ENCODE measurements at places on chromosomes 2 and 18. TPM values are rescaled to one million over a fixed set of nuclear protein-coding genes. Genes with fewer than 3 reads are reported as not detected.

APLF gene
- total RNA-seq = 9.9 TPM

PAIP2B gene
- 74.5 TPM for total RNA-seq

IL36RN gene
- not detected for total RNA-seq

DYSF gene
- 50.8 TPM for total RNA-seq

ERBB4 gene
- 72.6 TPM for total RNA-seq

ALPG gene
- not detected for total RNA-seq

GRCh38 chr18:30277676-30278075, 764.9 kb downstream of the DSC3 start:
- DNase-seq = no peak

DNA sequence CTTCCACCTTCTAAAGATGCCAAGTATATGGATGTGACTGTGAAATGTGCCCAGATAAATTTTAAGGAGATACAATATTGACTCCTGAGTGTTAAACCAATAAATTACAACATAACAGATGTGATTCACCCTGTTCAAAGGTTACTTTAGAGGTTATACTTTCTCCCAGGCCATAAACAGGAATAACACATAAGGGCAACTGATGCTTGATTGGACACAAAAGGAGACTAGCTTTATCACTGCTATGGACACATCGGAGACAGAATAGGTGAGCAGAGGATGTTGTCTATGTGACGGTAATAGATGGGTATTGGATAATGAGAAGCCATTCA, 31.9 kb upstream of the SLC25A52 start:
- DNase-seq = no peak

DNA sequence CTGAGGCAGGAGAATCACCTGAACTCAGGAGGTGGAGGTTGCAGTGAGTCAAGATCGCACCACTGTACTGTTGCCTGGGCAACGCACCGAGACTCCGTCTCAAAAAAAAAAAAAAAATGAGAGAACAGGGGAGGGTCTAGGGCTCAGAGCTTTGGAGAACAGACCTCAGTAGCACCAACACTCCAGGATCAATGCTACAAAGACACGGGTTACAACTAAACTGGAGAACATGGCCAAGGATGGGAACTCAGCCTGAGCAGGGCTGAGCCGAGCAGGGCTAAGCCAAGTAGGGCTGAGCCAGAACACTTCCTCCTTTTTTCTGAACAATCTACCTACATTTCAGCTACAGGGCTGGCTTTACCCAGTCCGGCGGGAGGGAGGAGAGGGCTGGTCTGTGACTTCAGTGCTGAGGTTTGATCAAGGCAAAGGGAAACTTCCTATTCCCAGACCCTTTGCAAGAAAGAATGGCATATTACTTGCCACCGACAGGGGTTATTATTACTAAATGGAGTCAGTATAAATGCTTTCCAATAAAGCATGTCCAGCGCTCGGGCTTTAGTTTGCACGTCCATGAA, 2.9 kb upstream of the CASP8 start:
- DNase-seq = no peak

DNA sequence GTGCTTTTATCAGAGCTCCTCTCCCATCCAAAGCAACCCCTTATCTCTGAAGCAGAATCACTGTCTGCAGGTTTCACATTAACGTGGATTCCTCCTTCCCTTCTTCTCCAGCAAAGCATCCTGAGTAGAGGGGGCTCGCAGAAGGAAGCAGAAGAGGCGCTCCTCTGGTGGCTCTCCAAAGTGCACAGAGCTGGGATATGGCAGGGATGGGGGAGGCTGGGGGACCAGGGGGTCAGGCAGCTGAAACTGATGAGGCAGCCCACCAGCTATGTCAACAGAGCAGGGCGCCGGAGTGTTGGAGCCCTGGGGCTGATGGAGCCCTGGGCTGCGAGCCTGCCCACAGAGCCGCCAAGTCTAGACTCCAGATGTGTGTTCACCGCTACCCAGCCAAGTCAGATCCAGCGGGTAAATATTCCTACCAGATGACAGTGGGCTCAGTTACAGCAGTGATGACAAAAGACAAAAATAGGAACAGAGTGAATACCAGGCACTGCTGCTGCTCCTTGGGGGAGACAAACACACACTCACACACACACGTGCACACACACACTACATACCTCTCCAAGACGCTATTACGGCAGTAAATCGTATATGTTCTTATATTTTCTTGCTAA, 678.3 kb upstream of the ID2 start:
- DNase-seq = no peak

- no peak for DNase-seq
Observed at GRCh38 chr2:45684756-45685155, 33.3 kb downstream of the PRKCE start.

GRCh38 chr2:74039611-74040010, 54.9 kb downstream of the TET3 start:
- no peak for DNase-seq

DNA sequence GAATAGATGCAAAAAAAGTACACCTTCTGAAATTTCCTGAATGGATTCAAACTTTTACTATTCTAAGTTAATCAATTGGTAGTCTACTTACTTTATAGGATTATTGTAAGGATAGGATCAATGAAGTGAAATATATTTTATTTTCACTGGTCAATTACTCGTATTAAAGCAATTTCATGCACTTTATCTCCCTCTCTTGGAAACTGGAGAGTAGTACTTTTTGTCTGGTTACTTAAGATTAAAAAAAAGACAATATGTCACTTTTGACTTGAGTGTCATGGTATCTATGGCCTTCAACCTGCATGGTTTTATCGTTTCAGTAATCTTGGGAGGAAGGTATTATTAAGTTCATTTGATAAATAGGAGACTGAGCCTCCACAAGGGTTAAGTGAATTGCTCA, 1.0 kb upstream of the KYNU start:
- DNase-seq = no peak

GRCh38 chr2:210162466-210163124, 8.6 kb downstream of the KANSL1L start:
- no peak for DNase-seq

GRCh38 chr2:32064021-32064601, 755 bp downstream of the SPAST start:
- peak; percentile 4 for DNase-seq

DNA sequence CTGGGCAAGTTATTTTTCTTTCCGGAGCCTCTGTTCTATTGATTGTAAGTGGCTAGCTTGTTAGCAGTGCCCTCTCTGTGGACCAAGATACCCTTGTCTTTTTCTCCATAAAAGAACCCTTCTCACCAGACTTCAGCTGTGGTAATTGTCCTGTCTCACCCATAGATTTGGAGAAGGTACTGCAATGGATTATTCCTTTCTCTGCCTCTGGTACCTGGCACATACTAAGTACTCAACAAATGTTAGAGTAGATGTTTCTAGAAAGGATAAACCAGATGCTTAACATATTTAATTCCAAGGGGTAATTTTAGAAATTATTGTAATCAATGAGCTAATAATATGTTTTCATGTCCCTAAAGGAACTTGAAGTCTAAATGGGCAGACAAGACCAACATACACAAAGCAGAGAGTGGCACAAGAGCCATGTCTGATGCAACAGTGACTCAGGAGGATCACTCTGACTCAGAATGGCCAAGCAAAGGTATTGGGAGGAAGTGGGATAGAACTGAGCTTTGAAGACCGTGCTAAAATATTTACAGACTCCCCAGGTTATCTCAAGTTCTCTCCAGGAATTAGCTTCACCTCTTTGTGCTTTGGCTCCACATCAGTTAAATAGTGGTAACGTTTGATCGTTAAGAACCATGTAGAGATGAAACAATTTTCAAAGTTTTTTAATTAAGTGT, 129.7 kb upstream of the OSR1 start:
- no peak for DNase-seq

DNA sequence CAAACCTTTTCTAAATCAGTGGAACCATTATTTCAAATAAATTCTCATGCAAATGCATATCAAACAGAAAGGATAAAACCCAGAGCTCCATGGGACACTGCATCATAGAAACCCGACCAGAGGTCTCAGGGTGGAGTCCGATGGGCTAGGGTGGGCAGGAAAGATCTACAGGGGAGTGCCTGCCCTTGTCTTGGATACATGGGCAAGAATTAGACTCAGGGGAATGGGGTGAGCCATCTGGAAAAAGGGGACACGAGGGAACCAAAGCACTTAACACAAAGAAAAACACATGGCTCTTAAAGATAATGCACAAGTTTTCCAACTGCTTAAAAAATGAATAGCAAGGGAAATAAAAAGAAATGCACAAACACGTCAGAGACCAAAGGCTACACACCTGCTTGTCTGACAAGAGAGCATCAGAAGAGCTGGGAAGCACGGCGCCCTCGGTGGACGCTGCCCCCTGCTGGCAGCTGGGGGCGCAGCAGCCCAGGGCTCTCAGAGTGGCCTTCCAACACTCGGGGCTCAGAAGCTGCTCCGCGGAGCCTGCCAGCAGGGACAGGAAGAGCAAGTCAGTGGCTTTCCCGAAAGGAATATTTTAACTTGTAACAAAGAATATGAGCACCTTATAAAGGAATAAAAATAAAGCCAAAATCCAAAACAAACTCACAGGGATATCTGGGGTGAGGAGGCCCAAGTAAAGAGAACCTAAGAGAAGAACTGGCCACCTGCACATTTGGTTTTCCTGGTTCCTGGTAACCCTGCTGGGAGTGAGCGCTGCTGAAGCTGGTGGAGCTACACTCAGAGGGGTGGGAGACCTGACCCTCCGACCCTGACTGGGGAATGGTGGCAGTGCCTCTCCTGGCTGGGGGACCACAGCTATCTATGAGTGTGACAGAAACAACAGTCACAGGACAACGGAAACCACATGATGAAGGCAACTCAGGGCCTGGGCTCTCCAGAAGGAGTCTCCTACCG, 54.5 kb downstream of the SIGLEC15 start:
- peak; percentile 65 for DNase-seq

DNA sequence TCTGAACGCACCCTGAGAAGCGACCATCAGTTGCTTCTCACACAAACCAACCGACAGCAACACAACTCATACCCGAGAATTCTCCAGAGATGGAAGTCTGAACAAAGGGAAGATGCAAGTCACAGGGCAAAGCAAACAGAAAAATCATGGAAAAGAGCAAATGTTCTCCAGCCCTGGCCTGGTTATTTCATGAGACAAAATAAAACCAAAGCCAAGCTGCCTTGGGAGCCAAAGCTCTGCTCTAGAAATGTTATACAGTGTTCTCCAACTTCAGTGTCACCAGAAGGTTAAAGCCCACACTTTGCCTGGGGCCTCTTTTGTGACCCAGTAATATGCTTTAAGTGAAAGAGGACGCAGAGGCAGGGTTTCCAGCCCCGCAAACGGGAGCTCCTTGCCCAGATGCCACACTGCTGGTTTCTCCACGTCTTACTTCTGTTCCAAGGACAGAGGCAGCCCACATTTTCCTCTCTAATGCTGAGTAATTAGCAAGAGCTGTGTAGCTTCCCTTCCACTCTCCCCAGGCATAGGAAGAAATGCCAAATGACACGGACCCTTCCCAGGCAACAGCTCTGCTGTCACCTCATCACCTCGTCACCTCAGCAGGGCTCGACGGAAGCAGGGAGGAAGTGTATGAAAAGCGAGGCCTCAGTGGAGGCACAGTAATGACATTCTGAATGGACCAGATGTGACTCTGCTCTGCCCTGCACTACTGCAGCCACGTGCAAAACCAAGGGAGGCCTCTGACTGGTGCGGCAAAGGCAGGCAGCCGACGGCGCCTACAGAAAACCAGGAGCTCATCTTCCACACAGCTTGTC, 64.7 kb downstream of the FBXO15 start:
- no peak for DNase-seq

GRCh38 chr2:113337809-113338208, 59.1 kb upstream of the PAX8 start:
- no peak for DNase-seq

GRCh38 chr18:32300914-32301313, 111.1 kb downstream of the MEP1B start:
- DNase-seq = no peak

All from dorsolateral prefrontal cortex (tissue), 122 donors.